RCC 7860 (cell line): ENCODE measurements at places on chromosomes 4 and X.

GRCh38 chr4:14018191-14018853, 390.8 kb upstream of the BOD1L1 start:
- no peak for DNase-seq

- no peak for DNase-seq
These were observed 2582.2 kb downstream of the PCDH7 start for GRCh38 chr4:33302321-33302720.

- DNase-seq, result no peak
These were observed 19.0 kb upstream of the SYTL4 start for GRCh38 chrX:100750883-100751282.

DNA sequence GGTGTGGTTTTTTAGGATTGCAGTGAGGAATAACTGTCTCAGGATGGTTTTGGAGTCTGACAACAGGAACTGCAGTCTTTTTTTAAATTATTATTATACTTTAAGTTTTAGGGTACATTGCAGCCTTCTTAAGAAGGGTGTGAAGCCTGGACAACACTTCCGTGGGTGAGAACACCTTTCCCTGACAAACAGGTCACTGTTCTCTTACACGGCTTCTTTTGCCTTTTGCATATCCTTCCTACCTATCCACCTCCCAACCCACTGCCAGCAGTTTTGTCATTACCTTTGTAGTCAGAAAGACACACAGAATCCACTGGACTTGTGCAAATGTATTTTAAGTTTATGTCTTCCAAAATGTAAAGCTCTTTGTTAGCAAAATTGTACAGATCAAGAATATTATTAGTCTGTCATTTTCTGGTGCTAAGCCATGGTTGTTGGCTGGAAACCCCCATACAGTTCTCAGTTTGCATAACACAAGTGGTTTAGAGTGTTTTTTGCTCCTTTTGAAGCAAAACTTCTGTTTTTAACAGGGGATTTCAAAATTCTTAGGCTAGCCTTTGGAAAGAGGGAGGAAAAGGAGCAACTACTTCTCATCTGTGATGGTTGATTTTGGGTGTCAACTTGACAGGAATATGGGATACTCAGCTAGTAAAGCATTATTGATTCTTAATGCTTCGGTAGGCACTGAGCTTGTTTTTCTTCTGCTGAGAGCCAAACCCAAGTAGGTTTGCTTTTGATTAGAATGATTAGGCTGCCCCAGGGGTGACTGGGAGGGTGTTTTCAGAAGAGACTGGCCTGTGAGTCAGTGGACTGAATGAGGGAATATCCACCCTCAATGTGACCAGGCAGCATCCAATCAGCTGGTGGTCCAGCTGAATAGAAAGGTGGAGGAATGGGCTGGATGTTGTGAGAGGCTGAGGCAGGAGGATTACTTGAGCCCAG, 29.4 kb upstream of the KLHL2 start:
- DNase-seq, result no peak

- no peak for DNase-seq
These were observed 24.5 kb downstream of the RBBP7 start for GRCh38 chrX:16845686-16846085.

DNA sequence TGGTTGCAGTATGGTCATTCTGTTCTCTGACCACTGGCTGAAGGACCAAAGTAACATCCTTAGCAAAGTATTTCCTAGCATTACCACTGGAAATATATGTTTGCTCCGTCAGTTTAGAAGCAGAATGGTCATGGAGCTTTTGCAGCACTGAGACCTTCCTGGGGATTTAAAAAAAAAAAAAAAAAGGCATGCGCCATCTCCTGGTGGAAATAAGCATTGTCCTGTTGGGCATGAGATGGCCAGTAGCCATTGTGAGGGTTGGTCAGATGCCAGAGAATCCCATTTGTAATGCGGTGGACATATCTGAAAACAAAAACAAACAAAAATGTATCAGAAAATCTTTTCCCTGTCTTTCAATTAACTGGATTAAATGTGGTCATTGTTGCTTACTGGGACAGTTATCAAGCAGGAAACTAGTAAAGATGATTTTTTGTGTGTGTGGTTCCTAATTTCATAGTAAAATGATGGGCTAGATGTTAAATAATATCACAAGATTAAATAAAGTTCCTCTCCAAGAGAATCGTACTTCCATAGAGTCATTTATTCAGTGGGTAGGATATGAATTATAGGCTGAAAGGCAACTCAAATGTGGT, 139.6 kb downstream of the SOWAHB start:
- DNase-seq, result peak; percentile 34

DNA sequence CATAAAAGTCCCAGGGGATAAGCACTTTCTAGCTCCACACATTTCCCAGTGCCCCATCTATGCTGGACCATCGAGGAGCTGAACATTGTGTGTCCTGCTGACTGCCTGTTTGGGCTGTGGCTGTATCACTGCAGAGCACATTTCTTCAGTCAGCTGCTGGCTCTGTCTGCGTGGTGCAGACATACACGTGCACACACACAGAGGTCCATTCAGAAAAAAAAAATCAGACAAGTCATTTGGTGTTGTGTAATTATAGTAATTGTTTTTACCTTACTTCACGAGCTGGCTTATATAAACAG, 1.1 kb upstream of the PDLIM3 start:
- DNase-seq, result no peak

GRCh38 chr4:110823251-110823650, 200.4 kb upstream of the PITX2 start:
- DNase-seq, result peak; percentile 17

- DNase-seq, result no peak
These were observed 195.6 kb upstream of the TACR3 start for GRCh38 chr4:103915224-103915869.

GRCh38 chrX:48703642-48704481, 7.3 kb downstream of the SUV39H1 start:
- no peak for DNase-seq

DNA sequence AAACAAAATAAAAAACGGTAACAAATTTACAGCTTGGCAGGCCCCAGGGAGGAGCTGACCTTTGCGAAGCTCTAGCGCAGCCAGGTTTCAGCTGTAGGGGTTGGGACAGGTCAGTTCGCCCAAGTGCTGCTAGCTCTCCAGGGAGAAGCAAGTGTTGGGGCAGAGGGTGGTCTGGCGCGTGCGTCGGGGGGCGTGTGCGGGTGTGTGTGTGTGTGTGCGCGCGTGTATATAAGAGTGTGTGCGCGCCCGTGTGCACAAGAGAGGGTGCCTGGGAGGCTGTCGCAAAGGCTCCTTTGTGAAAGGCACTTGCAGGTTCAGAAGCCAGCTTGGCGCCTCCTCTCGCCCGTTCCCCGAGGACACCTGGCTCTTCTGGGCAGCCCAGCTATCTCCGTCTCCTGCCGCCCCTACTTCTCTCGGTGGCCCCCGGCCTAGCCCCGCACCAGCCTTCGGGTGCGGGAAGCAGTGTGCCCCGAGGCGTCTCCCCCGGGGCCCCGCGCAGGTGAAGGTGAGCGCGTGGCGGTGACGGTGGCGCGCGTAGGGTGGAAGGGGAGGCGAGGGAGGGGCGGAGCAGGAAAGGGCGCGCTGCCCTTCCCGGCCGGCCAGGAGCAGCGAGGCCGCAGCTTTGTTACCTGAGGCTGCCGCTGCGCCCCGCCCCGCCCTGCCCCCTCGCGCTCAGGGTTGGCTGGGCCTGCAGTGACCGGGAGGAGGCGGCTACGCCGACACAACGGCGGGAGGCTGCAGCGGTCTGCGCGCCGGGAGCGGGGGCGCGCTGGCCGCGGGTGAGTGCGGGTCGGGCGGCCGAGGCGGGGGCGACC, at the start of gene FHDC1:
TSS of gene FHDC1 (plus strand) at position 693 of the 815 bp plus-strand sequence. CDS start 6,735 bp downstream, outside the sequence.
- no peak for DNase-seq

GRCh38 chrX:125532411-125533089, 212.9 kb downstream of the TEX13C start:
- DNase-seq, result no peak
